ENCODE measurements at places on chromosomes 11 and 22.
A peak's percentile ranks its signal among the peaks of the same experiment; 100 is the strongest.

DNA sequence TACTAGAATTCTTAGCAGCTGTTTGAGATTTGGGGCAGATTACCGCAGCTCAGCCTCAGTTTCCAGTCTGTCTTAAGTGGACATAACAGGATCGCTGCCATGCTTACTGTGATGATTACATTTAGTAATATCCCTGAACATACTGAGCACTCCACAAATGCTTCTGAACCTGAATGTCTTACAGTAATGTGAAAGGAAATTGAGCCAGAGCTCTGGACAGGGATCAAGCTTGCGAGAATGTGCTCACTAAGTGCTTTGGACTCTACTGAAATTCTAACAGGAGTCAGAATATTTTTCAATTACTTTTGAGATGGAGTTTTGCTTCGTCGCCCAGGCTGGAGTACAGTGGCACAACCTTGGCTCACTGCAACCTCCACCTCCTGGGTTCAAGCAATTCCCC lies 118.6 kb upstream of the RASSF10 start:
- DNase-seq, result peak; percentile 47

- no peak for DNase-seq
Measured at GRCh38 chr11:70506658-70506970, 108.3 kb downstream of the CTTN start.

DNA sequence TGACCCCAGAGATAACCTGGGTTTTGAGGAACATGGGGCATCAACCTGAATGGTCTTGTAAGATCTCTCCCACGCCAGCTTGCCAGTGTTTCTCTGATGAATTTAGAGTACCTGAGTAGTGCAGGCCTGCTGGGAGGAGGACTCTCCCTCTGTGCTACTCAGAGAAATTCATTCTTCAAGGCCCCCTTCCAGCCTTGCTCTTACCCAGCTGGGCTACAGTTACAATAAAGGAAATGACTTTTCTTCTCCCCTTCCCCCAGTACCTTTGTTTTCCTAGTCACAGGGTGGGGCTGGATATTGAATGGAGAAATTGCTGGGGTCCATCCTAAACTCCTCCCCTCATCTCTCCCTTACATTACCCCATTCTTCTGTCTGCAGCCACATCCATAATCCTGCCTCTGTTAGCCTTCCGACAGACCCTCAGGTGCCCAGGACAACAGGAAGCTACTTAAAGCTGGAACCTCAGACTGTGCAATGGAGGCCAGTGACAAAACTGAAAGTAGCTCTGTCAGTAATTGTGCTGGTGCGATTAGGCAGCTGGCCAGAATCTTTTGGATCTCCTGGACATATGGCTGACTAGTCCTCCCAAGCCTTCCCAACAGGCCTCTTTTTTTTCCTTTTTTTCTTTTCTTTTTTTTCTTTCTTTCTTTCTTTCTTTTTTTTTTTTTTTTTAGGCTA lies 17.4 kb downstream of the LIMK2 start:
- DNase-seq, result no peak

DNA sequence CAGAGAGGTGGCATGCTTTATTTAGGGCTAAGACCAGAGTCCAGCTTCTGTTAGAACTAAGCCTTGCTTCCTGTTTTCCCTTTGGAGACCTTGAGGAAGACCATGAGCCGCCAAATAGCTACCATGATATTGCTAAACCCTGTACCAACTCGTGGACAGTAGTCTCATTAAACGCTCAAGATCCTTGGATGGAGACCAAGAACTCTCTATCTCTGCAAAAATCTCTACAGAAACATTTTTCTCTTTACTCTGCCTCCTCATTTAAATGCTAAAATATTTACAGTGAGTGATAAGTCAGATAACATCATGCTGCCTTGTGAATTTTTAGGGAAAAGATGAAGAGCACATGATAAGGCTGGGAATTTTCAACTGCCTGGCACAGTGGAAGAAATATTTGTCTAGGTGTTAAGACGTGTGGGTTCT lies 197.8 kb downstream of the MAML2 start:
- DNase-seq, result peak; percentile 99

- peak; percentile 27 for DNase-seq
Measured at GRCh38 chr11:43746670-43747069, 66.1 kb downstream of the HSD17B12 start.

GRCh38 chr11:68498321-68498720 lies 37.8 kb downstream of the PPP6R3 start:
- DNase-seq, result no peak

DNA sequence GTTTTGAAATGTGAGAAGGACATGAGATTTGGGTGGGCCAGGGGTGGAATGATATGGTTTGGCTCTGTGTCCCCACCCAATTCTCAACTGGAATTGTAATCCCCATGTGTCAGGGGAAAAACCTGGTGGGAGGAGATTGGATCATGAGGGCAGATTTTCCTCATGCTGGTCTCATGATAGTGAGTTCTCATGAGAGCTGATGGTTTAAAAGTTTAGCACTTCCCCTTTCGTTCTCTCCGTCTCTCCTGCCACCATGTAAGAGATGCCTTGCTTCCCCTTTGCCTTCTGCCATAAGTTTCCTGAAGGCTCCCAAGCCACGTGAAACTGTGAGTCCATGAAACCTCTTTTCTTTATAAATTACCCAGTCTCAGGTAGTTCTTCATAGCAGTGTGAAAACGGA lies 113.5 kb downstream of the FCHSD2 start:
- no peak for DNase-seq

GRCh38 chr22:47060718-47061117 lies 298.3 kb downstream of the TBC1D22A start:
- DNase-seq, result no peak

DNA sequence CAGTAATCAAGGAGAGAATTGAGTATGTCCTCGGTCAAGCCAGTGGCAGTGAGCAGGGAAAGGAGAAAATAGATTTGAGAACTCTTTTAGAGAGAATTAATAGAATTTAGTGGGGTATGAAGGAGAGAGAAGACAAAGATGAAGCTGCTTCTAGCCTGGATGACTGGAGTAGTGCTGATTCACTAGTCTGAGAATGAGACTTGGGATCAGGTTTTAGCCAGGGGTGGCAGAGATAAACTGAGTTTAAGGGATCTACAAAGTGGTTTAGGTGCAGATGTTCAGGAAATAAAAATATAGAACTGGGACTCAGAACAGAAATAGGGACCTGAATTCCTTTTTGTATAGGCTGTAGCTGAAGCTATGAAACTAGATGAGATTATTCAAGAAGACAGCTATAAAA lies 17.6 kb downstream of the HORMAD2 start:
- DNase-seq, result no peak

DNA sequence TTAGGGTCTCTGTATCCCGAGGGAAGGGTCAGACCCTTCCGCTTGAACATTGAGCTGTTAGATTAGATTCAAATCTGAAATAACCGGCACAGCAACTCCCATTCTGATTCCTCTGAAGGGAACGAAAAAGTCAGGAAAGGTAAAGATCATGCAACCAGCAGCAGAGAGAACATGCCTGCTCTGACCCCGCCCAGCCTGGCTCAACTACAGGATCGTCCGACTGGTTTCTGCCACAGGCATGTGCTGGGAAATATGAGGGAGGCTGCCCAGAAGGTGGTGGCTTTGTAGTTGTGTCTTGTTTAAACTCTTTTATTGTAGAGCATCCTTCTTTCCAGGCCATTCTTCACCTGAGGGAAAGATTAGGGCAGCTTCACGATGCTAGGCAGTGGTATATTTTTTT lies 5.0 kb upstream of the MTNR1B start:
- DNase-seq, result no peak

- peak; percentile 99 for DNase-seq
Measured at GRCh38 chr11:47004595-47005033, 68.1 kb downstream of the CSTPP1 start.

DNA sequence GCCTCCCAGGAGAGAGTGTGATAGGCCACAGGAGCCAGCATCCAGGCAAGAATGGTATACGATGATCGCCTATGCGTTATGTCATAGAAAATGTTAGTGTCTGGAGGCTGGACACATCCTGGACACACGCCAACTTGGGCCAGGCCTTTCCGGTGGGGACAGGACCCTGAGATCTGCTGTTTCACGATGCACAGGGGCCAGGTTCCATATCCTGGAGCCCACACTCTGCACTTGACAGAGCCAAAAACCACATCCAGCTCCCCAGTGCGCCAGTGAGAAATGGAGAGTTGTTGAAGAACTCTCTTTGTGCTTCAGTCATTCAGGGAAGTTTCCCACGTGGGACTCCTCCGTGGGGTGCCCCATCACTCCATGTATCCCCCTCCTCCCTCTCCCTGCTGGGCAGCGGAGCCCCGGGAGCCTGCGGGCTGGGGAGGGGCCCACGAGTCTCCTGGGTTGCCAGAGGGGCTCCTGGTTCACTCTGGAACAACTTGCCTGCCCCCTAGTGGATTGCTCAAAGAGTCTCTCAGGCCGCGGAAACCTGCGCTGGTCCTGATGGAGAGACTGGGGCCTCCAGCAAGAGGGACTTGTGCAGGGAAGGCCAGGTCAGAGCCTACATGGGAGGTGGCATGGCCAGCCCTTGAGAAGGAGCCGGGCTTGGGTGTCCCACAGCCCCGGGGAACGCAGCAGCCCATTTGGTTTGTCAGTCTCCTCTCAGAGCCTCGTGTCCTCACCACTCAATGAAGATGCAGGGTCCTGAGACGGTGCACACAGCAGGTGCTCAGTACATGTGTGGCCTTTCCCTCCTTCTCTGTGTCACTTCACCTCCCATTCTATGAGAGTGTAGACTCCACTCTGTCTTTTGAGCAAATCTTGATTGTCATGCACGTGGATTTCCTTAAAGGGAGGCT lies 10.2 kb upstream of the LRRC32 start:
- DNase-seq, result peak; percentile 57

DNA sequence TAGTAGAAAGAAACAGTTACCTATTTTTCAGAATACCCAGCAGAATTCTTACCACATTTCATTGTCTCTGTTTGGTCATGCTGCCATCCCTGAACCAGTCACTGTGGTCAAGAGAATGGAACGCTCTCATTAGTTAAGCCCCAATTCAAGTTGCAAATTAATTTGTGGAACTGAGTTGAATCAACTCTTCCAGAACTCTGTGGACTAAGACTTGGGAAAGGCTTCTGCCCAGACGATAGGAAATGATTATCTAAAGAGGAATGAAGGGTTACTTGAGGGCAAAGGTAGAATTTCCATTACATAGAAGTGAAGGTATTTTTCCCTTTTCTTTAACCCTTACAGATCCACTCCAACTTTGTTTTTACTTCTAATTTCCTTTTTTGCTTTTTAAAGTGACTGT lies 286.4 kb downstream of the DYNC2H1 start:
- DNase-seq, result peak; percentile 75

GRCh38 chr11:96464700-96465307 lies 75.0 kb downstream of the JRKL start:
- peak; percentile 81 for DNase-seq

DNA sequence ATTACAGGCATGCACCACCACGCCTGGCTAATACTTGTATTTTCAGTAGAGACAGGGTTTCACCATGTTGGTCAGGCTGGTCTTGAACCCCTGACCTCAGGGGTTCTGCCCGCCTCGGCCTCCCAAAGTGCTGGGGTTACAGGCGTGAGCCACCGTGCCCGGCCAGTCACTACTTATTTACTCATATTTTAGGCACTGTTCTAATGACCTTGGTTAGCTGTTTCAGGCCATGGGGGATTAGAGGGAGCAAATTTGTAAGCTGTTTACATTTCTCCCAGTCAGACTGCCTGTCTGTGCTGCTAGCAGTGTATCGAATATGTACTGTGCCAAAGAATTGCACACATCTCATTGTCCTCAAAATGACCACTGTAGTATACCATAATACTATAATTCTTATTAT lies 32.7 kb upstream of the PACSIN2 start:
- no peak for DNase-seq

DNA sequence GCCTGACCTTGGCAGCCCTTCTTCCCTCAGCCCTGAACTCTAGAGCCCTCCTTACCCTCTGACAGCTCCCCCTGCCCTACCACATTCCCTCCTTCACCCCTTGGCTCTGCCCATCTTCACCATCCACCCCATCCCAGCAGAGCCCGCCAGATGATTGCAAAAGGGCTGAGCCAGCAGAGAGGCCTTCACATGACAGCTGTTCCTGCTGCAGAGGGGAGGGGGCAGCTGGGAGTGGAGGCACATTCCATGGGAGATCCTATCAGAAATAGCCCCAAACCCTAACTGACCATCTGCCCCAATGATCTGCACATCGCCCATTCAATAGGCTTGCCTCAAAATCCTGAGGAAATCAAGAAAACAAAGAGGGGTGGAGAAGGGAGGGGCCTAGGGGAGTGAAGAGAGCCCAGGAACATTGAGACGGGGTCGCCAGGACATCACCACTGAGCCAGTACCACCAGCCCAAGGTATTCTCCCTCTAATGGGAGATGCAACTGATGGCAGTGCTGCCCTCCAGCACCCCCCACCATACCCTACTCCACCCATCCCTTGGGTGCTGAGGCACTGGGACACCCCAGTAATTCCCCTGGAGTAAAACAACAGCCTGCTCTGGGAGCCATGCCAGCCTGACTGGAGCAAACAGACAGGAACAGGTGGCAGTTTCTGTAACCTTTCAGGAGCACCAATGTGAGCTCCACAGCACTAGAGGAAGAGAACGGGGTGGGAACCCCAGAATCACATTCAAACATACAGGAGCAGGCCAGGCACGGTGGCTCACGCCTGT lies 8.0 kb upstream of the AHNAK start:
- no peak for DNase-seq

DNA sequence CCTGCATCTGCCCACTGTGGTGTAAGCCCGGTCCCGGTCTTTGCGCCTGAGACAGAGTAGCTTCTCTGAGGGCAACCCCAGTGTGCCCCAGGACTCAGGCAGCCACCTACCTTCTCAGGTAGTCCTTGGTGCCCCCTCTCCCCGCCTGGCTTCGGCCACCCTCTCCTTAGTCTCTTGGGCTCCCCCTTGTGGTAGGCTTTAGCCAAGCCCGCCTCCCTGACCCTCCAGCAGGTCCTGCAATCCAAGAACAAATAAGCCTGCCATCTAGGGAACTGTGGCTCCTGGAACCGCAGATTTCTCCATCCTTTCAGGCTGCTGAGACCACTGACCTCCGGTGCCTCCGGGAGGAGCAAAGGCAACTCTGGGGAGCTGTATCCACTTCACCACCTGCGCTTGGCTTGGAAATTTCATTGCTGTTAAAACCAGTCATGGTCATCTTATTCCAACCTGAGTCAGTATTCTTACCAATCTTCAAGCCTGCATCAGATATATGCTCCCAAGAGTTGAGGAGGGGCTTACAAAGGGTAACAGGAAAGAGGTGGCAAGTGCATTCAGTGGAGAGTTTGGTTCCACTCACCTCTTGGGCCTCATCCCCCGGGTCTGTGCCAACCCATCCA lies 52.8 kb upstream of the TENM4 start:
- peak; percentile 60 for DNase-seq

- DNase-seq, result peak; percentile 67
Measured at GRCh38 chr11:60924110-60924905, at the start of gene TMEM132A. TSS of gene TMEM132A (plus strand) at chr11:60924460. CDS start at chr11:60924634, 174 bp downstream.
